ENCODE measurements at places on chromosomes 3 and 15.

GRCh38 chr15:85910834-85911233 is 116.1 kb upstream of the KLHL25 start:
- DNase-seq: no peak

DNA sequence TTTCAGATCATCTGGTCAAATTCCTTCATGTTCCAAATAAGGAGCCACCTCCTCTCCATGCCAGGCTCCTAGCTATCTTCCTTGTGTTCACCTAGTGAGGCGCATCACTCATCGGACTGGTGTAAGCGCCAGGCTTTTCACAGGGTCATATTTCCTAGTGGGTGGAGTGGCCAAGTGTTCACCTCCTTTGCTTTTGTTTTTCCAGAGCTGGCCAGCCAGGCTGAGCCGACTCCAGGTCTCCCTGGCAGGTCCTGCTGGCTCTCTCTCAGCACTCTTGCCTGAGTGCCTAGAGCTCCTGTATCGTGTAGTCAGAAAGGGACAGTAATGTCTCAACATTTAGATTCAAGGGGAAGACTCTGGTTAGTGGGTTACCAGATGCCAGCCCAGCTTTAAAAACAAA is 31.0 kb downstream of the HEG1 start:
- DNase-seq: no peak

DNA sequence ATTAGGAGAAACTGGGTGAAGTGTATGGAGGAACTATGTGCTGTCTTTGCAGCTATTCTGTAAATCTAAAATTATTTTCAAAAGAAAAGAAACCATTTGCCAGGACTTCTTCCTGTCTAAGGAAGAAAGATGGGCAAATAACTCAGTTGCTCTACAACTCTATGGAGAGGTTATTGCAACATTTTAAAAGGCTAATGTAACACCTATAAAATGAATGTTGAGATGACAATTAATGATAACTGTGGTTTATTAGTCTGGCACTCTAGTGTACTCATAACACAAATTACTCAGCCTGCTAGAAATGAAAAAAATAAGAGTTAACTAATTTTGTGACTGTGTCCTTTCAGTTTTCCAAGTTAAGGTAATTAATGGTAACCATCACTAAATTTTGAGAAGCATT is 32.3 kb downstream of the SLC4A7 start:
- no peak for DNase-seq

DNA sequence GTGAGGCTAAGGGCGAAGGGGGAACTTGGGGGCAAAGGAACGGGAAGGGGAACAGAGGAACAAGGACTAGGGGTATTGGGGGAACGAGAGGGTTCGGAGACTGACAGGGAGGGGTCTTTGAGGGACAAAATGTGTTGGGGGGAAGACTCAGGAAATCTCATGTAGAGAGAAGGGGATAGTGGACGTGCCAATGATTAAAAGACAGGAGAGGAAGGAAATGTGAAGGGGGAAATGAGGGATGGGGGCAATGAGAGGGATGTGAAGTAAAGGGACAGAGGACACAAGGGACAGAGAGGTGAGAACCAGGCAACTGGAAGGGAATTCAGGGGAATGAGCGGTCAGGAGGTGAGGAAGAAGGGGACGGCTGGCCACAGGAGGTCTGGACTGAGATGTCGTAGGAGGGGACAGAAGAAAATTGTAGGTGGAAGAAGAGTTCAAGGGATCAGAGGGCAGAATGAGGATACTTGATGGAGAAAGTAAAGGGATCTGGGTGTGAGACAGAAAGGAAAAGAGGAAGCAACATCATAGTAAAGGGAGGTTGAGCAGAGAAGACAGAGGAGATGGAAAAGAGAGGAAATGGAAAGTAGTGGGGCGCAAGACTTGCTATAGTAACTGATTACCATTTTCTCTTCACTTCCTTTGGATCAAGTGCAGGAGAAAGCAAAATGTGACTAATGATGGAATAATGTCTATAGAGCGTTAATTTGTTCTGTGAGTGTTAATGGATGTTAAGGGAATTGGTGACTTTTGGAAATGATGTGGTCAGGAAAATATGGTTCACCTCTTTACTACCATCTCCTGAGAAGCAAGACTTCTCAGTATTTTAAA is 749 bp downstream of the RAB8B start:
- DNase-seq: no peak

- no peak for DNase-seq
Measured at GRCh38 chr15:99981839-99982658, 248.8 kb upstream of the LYSMD4 start.

DNA sequence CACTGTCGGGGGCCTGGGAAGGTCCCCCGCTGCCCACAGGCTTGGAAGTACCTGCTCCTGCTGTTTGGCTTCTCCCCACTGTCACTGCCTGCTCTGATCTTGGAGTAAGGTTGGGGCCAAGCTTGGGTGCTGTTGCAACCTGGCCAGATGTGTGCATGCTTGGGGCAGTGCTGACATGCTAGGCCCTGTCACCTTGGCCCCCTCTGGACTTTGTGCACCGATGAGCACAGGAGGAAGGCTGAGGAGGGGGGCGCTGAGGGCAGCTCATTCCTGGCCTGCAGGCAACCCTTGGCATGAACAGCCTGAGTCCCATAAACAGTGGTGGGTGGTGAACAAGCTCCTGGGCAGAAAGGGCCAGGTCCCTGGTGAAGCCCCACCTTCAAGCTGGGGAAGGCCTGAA is 4.0 kb upstream of the XCR1 start:
- no peak for DNase-seq

DNA sequence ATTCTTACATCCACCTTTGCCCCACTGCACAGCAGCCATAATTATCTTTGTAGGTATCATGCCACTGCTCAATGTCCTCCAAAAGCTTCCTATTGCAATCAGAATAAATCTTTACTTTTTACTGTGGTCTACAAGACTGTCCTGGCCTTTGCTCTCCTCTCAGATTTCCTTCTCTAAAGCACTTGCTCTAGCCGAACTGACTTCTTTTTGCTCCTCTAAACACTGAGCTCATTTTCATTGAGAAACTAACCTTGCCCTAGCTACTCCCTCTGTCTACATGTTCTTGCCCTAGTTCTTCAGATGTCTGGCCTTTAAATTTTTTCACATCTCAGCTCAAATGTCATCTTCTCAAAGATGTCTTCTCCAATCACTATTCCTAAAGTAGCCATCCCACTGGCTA is 342.8 kb downstream of the TBC1D5 start:
- no peak for DNase-seq

DNA sequence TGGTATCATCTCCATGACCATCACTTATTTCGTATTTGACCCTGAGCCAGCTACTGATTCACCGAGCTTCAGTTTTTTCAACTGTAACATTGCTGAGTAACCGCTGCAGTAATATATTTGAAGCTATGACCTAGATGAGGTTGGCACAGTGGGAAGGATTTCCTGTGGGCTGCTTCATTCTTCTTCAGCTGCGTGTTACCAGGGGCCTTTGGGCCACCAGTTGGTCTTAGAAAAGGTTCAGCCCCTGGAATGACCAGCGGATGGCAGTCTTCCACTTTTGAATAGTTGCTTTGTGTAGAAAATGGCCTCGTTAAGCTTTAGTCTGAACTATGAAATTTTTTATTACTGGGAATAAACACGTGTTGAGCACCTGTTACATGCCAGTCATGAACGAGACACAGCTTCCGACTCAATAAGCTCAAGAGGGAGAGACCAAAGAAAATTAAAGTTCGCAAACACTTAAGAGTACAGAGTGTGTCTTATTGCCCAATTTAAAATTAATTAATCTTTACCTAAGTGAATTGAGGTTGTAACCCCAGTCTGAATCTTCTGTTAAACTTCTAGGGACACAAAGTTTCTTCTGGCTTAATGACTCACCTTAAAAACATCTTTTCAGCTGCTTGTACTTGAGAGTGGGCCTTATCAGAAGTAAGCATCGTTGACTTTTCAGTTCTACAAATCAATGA is 57.6 kb upstream of the NR2E3 start:
- DNase-seq: no peak

All from stimulated activated CD8-positive, alpha-beta memory T cell treated with anti-CD3 and anti-CD28 coated beads, Interleukin-4, amount 100 ng/mL, for 4 hours (primary cell).